SK-N-SH (cell line): ENCODE measurements at places on chromosomes 4 and X. TPM values are rescaled to one million over a fixed set of nuclear protein-coding genes. Genes with fewer than 3 reads are reported as not detected.

SMIM31 gene
- polyA plus RNA-seq, result not detected in 2 replicates

DNA sequence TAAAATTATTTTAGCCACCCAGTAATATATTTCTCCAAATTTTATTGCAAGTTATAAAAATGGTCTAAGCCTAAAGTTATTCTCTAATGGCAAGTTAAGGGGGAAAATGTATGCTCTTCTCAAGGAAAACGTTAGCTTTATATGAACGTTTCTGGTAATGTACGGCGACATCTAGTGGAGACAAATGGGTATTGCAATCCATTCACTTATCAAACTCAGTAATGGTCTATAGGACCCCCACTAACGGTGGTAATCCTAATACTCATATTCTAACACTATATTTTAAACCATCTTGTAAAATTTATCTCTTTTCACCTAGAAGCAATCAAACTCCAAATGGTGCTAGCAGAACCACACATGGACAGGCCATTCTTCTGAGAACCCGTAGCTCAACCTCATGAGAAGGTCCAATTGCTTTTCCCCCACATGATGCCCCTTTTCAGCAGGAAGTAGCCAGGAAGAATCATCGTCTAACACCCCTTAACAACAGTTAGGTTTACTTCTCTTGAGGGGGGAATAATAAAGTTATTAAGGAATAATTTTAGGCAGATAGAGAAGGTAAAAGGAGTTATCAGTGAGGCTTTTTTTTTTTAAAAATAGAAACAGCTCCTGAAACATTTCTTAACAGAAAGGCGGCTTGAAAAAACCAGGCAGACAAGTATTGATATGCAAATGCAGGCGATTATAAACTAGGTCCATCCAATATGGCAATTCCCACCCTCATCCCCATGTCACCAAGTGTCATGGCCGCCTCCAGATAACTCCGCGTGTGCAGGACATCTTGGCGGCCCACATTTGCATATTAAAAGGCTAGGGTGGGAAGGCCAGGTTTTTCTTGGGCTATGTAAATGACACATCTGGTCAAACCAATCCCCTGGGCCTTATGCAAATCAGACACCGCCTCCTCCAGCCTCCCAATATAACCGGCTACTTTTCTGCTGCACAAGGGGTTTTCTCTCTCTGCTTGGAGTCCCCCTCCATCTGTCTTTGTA, 35.0 kb downstream of the NUDT11 start:
- DNase-seq, result peak; percentile 25

GRCh38 chr4:3145234-3145924, 70.9 kb downstream of the HTT start:
- DNase-seq, result no peak

DNA sequence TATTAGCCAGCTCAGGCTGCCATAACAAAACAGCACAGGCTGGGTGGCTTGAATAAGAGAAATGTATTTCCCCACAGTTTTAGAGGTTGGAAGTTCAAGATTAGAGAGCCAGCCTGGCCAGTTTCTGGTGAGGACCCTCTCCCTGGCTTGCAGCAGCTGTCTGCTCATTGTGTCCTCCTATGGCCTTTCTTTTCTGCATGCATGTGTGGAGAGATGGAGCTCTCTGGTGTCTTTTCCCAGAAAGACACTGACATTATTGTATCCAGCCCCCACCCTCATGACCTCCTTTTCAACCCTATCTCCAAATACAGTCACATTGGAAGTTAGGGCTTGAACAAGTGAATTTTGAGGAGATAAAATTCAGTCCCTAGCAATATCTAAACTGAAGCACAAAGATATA, 263.8 kb upstream of the PABPC4L start:
- no peak for DNase-seq

DNA sequence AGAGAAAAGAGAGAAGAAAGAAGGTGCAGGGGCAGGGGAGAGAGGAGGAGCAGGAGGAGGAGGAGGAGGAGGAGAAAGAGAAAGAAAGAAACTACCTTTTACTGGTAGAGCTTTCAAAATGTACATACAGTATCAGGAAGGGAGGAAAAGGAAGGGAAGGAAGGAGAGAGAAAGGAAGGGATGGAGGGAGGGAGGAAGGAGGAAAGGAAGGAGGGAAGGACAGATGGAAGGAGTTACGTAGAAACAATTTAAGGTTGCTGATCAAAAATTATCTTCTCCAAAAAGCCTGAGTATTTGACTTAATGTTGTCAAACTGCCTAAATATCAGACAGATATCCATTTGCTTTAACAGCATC, 13.4 kb downstream of the TBC1D9 start:
- DNase-seq, result no peak

DNA sequence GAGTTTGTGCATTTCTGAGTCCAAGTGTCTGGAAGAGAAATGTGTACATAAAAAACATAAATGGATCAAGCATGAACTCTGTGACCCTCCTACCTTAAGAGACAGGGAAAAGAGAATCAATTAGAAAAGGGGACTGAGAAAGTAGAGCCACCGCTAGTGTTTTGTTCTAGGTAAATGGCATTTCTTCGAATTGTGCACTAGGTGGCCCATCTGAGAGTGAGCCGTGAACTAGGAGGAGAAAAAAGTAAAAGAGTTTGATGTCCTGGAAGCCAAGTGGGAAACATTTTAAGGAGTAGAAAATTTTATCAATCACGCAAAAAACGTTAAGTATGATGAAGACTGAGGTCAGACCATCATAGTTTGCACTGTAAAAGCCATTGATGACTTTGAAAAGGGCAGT, 55.1 kb downstream of the NAF1 start:
- peak; percentile 2 for DNase-seq

- no peak for DNase-seq
These were observed 114.8 kb downstream of the REELD1 start for GRCh38 chr4:146329050-146329716.

ADH1C gene
- not detected in 2 replicates for polyA plus RNA-seq

GRCh38 chrX:47370278-47370677, at the start of gene ZNF157:
ZNF157 (plus strand) TSS chrX:47370578; CDS start chrX:47370669, 91 bp downstream.
- no peak for DNase-seq

GC gene
- polyA plus RNA-seq, result not detected in 2 replicates

GRCh38 chr4:2419814-2420213, 1.1 kb downstream of the CFAP99 start:
- no peak for DNase-seq

- DNase-seq, result peak; percentile 36
These were observed 6.4 kb upstream of the VAMP7 start for GRCh38 chrX:155874571-155875244.

PABPC4L gene
- not detected in 2 replicates for polyA plus RNA-seq

WNK3 gene
- polyA plus RNA-seq, result 0.54 and 0.73 TPM in 2 replicates

KCNE5 gene
- polyA plus RNA-seq, result 0.16 and 0.21 TPM in 2 replicates

GRCh38 chr4:48943387-48943786, 36.8 kb upstream of the OCIAD2 start:
- no peak for DNase-seq

DNA sequence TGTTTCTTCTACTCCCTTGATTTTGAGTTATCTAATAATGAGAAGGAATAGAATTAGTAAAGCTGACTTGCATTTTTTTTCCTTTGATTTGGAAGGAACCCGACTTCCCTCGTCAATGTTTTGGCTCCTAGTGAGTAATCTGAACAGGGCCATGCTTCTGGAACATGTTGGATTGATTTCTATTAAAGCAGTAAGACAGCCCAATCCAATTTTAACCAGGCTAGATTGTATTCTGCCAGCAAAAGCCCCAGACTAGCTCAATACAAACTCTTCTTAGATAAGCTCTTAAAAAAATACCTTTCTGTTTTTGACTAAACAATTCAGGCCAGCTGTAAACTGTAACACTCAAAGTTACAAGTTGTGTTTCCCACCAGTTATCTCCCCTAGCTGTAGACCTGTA, 126.2 kb downstream of the IRS4 start:
- DNase-seq, result no peak

- DNase-seq, result no peak
These were observed 4.1 kb upstream of the CSF2RA start for GRCh38 chrX:1264556-1264955.

HSFX1 gene
- polyA plus RNA-seq, result 0.05 and 0.12 TPM in 2 replicates

GRCh38 chrX:9539605-9540387, 74.9 kb downstream of the TBL1X start:
- DNase-seq, result no peak

DNA sequence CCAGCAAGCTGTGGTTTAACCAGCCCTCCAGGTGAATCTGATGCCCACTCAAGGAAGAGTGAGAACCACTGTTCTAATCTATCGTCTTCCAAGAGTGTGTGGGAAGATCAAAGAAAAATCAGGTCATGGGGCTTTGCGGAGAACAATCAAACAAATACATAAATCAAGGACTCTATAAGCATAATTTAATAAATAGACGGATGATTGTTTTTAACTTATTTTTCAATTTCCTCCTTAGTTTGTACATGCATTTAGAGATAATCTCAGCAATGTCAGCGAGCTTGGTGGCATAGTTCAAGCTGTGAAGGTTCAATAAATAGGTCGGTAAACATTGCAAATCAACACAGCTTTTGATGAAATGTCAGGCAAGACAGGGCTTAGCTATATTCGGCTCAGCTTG, 84.9 kb downstream of the DMD start:
- DNase-seq, result no peak

DNA sequence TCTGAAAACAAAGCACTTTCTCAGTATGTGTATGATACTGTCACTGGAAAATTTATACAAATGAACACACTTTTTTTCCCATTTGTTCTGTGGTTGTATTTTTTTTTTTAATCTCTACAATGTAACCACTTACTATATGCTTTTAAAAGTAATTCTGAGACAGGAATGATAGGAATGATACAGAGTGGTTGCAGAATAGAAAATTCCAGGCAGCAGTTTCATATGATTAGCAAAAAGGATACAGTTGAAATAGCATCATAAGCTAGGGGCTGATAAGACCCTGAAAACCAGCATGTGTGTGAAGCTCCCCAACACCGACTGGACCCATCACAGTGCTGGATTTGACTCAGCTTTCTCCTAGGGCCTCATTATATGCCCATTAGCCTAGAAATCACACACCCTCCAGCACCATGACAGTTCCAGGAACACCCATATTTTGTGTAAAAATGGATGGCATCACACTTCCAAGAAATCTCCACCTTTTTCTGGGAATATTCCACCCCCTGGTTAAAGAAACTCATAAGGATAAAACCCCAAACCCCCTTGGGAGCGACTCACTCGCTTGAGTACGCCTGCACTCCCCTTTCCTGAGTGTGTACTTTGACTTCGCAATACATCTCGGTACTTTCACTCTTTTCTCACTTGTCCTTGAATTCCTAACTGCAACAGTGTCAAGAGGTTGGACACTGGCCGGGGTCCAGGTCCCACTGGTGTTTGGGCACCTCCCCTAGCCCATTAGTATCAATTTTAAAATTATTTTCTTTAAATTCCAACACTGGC, 77.4 kb upstream of the AGA start:
- DNase-seq, result no peak

DUSP9 gene
- 0.05 and 0.08 TPM in 2 replicates for polyA plus RNA-seq

DNA sequence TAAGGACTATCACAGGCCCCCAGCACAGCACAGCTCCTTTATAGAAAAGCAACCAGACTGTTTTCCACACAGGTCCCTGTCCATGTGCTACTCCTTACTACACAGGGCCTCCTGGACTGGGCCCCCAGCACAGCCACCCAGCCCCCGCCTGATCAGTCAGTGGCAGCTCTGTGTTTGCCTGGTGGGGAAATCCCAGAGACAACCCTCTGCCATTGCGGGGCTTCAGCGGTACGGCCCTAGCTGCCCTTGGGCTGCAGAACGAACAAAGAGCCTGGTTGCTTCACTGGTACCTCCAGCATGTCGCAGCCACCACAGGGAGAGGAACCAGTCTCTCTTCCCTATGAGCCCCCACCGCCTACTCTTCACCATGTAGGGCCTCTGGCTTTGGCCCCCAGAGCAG, 30.7 kb downstream of the CBR4 start:
- DNase-seq, result no peak

DNA sequence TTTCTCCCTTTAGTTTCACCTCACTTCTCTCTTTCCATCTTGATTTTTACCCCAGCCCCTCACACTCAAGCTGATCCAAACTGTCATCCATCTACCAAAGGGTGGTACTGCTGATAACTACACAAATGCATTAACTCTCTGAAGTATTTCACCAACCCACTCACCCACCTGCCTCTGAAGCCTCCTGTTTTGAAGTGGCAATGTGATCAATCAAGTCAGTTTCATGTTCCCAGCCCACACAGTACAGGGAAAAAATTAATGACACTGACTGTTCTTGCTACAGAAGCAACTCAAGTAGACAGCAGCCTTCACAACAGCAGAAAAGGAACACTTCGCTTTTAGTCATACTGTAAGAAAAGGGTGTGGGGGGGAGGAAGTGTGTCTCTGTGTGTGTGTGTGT, 183.0 kb upstream of the NOCT start:
- no peak for DNase-seq

DCAF8L2 gene
- polyA plus RNA-seq, result 0.33 and 0.36 TPM in 2 replicates

SSX2B gene
- 0.16 and 0.71 TPM in 2 replicates for polyA plus RNA-seq

- DNase-seq, result no peak
These were observed 284.9 kb downstream of the TEX13A start for GRCh38 chrX:104935581-104935980.

GRCh38 chr4:35556387-35556786, 687.9 kb downstream of the ARAP2 start:
- no peak for DNase-seq

- no peak for DNase-seq
These were observed 82.5 kb upstream of the ATOH1 start for GRCh38 chr4:93746031-93746430.

TLR1 gene
- 0.03 TPM in 1 of 2 replicates, not detected in the other for polyA plus RNA-seq

XPNPEP2 gene
- 0.19 and 0.21 TPM in 2 replicates for polyA plus RNA-seq
